Mesothelial cell of epicardium (in vitro differentiated cells): ENCODE measurements at places on chromosomes 3 and 15.

GRCh38 chr15:92400573-92400972 lies 6.9 kb downstream of the ST8SIA2 start:
- no peak for DNase-seq

- no peak for DNase-seq
Measured at GRCh38 chr3:146102885-146103284, 58.1 kb downstream of the PLOD2 start.

DNA sequence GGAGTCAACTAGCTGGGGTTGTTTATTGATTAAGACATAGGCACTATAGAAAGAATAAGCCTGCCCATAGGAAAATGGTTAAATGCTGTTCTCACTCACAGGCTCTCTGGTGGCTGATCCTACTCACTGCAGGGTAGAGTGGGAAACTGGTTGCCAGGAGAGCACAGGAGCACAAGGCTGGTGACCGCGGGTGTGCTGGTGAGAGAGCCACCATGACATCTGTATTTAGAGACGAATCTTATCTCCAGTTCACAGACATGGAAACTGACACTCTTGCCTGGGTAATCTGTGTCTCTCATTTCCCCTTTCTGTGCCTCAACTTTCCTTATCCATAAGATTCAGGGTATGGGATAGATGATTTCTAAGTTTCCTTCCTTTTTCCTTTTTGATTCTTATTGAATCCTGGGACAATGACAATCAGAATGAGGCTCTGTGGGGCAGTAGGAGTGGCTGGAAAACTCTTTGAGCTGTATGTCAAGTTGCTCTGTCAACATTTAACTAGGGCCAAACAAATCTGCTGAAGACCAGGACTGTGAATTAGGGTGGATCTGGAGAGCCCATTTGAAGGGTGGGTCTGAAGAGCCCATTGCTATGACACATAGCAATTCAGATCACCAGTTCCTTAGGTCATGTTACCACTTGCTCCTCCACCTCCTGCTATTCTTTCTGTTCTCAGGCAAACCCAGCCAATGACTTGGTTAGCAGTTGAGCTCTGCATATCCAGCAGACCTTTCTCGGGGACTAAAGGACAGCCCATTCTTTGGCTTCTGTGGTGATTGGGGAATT lies 286.1 kb upstream of the TBL1XR1 start:
- no peak for DNase-seq

- DNase-seq, result no peak
Measured at GRCh38 chr3:127136024-127136600, 56.8 kb upstream of the PRR23E start.

DNA sequence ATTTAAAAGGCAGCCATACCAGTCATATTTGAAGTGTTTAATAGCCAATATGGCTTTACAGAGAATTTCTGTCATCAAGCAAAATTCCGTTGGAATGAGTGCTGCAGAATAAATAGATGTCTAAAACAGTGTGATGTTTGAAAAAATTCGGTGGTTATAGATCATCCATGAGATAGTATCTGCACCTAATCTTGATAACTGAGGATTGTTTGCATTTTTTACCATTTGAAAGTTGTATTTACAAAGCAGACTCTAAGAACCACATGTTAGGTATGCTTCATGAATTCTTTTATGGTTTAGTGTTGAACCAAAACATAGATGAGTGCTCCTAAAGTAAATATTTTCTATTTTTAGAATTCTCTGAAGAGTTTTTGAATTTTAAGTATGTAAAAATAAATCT lies 476.1 kb downstream of the NAALADL2 start:
- no peak for DNase-seq

GRCh38 chr3:72116226-72116625 lies 331.3 kb upstream of the PROK2 start:
- DNase-seq, result no peak

- DNase-seq, result no peak
Measured at GRCh38 chr15:77609558-77609957, 23.2 kb downstream of the LINGO1 start.

GRCh38 chr15:95946241-95946640 lies 384.3 kb upstream of the NR2F2 start:
- DNase-seq, result no peak

GRCh38 chr3:30695302-30696061 lies 89.1 kb downstream of the TGFBR2 start:
- no peak for DNase-seq

DNA sequence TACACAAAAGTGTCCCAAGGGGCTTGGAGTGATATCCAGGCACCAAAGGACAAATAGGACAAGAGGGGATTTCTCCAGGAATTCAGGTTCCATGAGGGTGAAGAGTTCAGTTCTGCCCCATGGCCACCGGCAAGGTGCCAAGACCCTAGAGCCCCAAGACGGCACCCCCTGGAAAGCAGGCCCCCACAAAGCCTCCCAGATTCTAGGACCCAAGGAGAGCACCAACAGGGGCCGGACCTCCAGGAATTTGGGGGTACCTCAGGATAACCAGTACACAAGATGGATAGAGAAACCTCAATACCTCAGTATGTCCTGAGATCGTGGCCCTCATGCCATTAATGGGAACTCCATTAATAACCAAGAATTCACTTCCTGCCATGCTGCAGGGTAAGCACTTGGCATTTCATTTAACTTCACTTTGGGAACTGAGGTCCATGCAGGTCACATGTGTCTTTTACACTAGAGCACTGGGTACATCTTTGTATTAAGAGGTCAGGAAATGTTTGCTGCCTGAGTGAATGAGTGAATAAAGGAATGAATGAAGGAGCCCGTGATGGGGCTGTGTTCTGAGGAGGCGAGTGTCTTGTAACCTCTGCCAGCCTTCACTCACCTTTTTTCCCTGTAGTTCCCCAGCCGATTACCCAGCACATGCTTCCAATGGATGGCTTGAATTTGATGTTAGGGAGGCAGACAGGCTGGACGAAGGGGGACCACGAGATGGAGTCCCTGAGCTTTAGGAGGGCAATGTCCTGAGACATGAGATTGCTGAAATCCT lies 15.5 kb upstream of the PRSS50 start:
- DNase-seq, result peak; percentile 11

DNA sequence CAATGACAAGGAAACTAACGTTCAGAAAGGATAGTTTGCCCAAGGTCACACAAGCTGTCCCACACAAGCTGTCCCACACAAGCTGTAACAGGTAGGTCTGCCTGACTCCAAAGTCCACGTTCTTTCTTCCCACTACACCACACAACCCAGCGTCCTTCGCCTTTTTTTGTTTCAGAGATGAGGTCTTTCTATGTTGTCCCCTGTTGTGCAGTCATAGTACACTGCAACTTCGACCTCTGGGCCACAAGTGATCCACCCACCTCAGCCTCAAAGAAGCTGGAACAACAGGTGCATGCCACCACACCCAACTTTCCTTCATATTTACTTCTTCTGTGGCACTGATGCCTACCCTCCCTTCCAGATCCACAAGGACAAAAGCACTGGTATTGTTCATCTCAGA lies 21.4 kb downstream of the MB21D2 start:
- no peak for DNase-seq

DNA sequence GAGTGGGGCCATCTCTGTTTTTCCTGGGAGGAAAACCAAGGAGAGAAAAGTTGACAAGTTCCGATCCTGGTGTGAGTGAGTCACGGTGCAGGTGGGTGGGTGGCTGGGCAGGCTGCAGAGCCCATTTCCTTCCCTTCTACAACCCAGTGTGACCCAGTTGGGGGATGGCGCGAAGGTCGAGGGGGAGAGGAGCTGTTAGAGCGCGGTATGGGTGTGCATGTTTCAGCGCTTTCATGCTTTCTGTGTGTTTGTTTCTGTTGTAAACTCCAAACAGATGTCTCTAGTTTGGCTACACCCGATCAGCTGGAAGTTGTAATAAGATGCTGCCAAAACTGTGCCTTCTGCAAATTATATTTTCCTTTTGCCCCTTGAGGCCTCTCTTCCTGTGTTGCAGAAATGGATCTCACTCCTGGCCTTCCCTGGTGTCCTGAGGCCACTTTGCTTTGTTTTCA lies 3.8 kb downstream of the FAM43A start:
- DNase-seq, result no peak

- no peak for DNase-seq
Measured at GRCh38 chr3:126307591-126308393, 49.4 kb downstream of the KLF15 start.

GRCh38 chr3:24242012-24242698 lies 252.5 kb downstream of the THRB start:
- DNase-seq, result no peak

GRCh38 chr3:13501521-13501920 lies 21.4 kb downstream of the HDAC11 start:
- DNase-seq, result no peak

- DNase-seq, result no peak
Measured at GRCh38 chr3:65362688-65363087, 674.9 kb upstream of the ADAMTS9 start.

DNA sequence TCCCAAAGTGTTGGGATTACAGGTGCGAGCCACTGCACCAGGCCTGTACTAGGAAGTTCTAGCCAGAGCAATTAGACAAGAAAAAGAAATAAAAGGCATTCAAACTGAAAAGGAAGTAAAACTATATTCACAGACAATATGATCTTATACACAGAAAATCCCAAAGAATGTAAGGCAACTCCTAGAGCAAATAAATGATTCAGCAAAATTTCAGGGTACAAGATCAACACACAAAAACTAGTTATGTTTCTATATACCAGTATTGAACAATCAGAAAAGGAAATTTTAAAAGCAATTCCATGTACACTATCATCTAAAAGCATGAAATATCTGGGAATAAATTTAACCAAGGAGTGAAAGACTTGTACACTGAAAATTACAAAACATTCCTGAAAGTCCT lies 180.6 kb downstream of the PDE8A start:
- DNase-seq, result no peak

DNA sequence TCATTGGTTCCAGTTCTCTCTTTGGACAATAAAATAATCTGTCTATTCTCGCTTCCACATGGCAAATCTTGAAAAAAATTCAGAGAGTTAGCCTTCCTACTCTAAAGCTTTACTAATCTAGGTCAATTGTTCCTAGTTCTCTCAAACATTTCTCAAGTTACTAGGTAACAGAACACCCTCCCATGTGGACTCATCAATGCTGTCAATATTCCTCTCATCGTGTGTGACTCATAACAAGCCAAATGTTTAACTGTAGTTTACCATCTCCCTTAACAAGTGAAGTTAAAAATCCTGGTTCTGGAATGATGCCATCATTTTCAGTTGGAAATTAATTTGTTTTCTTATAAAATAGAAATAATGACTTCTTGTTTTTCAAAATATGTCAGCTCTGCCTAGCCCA lies 438.6 kb downstream of the ROBO1 start:
- no peak for DNase-seq

DNA sequence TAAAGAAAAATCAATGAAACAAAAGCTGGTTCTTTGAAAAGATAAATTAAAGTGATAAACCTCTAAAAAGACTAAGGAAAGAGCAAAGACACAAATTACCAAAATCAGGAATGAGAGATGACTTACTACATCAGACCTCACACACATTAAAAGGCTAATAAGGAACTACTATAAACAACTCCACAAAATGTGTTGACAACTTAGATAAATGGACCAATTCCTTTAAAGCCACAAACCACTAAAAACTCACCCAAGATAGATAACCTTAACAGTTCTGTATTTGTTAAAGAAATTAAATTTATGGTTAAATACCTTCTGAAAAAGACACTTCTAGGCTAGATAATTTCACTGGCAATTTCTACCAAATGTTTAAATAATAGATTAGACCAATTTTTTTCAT lies 170.4 kb downstream of the SMAD6 start:
- no peak for DNase-seq

DNA sequence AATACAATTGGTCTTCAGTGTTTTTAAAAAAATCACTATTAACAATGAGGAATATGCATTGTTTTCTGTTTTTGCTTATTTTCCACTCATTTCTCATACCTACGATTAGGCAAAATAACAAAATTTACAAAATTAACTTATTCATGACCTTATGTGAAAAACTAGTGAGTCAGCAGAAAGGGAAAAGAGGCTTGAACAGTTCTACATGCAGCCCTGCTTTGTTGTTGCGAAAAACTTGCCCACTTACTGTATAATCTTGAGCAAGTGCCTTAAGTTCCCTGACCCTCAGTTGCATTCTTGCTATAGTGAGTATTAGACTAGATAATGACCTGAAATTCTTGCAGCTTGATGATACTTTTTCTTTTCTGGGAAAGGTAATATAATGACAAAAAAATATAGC lies 551.1 kb upstream of the BCHE start:
- DNase-seq, result no peak

GRCh38 chr3:193872265-193872753 lies 263.6 kb upstream of the HES1 start:
- DNase-seq, result no peak

DNA sequence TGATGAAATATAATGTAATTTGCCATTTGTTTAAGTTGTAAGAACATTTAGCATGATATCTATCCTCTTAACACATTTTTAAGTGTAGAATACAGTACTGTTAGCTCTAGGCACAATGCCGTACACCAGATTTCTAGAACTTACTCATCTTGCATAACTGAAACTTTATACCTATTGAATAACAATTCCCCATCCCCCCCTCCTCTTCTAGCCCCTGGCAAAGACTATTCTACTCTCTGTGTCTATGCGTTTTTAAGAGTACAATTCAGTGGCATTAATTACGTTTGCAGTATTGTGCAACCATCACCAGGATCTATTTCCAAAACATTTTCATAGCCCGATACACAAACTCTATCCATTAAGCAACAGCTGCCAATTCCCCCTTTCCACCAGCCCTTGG lies 261.7 kb downstream of the PLOD2 start:
- no peak for DNase-seq

GRCh38 chr15:34799149-34800101 lies 4.1 kb upstream of the ACTC1 start:
- no peak for DNase-seq

- no peak for DNase-seq
Measured at GRCh38 chr3:148863297-148863696, 1.8 kb upstream of the CPA3 start.

GRCh38 chr3:45123030-45123429 lies 23.1 kb downstream of the CDCP1 start:
- no peak for DNase-seq

DNA sequence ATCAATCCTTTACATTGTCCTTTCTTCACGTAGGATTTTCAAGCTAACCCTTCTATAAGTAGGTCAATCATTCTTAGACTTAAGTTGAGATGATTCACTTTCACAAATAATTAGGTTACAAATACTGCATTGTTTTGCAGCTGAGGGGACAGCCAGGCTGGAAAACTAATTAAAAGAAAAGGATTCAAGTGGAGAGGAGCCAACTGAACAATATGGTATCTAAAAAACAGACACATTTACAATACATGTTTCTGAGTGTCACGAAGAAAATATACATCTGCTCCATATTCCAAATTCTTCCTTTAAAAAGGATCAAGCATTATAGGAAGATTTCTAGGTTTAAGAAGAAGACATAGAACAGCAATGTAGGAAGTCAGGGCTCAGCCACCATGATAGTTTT lies 70.2 kb downstream of the PEAK1 start:
- DNase-seq, result no peak

DNA sequence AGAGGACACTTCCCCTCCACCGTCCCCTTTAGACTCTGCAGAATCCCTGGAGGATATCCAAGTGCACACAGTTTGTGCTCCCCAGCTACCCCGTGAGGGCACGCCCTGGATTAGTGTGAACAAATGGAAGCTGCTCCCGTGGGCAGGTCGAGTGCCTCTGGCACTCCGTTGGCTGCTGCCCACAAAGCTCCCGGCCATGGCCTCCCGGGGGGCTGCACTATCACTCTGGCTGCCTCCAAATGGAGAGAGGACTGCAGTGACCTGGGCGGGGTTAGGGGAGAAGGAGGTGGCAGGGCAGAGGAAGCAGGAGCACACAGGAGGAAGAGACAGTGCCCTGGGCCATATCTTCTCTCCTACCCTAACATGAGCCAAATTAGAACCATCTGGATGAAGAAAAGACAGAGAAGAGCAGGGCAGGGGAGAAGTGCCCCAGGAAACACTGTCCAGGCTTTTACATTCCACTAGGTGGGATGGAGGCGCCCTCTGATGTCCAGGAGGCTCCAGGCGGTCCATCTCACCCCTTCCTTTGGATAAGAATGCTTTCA lies 29.4 kb upstream of the ACAD9 start:
- no peak for DNase-seq
